H1 (cell line): ENCODE measurements at places on chromosomes 13 and 19.

- DNase-seq, result no peak
These were observed 1.0 kb downstream of the C19orf73 start for GRCh38 chr19:49117677-49118564.

GRCh38 chr13:114082849-114083645 is 49.4 kb downstream of the RASA3 start:
- no peak for DNase-seq

- DNase-seq, result no peak
These were observed 616 bp downstream of the CDX2 start for GRCh38 chr13:27968316-27969081.

GRCh38 chr19:30391052-30391451 is 18.9 kb downstream of the ZNF536 start:
- DNase-seq, result no peak

DNA sequence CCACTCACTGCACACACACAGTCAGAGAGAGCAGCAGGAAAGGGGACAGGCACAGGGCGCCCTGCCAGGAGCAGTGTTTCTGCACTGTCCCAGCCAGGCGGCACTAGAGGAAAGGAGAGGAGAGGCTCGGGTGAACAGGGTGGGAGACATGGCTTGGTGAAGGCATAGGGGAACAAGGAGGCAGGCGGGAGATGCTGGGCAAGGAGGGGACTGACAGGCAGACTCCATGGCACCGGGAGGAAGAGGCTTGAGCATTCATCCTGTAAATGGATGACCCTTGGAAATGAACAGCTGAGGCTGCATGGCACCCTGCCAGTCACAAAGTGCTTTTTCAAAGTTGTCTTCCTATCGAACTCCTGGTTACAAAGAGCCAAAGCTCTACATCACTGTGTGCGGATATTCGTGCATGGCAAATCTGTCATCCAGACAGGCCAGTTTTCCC is 22.4 kb downstream of the MED26 start:
- DNase-seq, result no peak

- DNase-seq, result no peak
These were observed 44.5 kb downstream of the ACTN4 start for GRCh38 chr19:38691938-38692457.

DNA sequence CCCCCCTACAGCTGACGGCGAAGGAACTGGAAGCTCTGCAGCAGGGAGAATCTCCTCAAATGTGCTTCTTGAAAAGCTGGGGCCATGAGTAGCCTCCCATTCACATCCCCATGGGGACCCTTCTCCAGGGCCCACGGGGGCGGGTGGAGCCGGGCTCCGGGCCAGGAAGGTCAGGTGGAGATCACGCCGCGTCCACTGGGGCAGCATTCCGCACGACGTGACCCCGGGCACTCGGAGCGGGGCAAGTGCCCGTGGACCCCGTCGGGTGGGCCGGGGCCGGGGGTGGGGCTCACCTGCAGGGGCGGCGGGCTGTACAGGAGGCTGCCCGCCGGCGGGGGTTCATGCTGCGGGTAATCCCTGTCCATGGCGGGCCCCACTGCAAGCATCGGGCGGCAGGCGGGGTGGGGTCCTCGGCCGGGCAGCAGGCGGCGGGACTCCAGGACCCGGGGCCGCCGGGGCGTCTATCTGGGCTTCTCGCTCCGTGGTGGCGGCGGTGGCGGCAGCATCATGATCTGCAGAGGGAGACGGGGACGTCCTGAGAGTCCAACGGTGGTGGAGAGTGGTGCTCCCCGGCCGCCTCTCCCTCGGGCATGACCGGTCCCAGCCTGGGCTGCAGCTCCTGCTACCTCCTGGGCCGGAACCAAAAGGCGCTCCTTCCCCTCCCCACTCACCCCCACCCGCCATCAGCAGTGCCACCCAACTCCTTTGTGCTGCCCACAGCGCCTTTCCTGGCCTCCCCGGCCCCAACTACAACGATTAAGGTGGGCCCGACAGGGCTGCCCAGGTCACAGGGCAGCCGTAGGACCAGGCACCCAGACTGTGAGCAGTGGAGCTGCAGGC is 20.0 kb downstream of the SBNO2 start:
- DNase-seq, result no peak

DNA sequence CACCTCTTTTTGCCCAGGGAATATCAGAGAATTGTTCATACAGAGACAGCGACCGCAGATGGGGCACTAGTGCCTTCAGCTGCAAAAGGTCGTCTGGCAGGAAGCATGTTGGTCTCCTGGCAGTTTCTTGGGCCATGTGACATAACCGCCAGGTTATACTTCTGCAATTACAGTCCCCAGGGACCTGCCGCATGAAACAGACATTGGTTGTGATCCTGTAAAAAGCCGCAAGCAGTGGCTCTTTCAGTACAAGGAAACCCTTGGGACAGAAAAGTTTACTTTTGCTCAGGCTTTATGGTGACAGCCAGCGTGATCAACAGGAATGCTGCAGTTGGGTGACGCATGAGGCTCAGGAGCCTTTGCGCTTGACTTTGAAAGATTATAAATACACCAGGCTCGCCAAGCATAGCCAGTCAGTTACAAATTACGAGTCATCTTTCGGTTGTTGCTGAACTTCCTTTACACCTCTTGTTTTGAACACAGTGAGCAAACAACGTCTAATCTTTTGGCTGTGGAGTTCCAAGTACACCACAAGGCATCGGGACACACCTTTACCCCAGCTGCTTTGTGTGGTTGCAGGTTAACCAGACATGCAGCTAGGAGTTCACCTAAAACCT is 50.5 kb upstream of the UBE2L5 start:
- no peak for DNase-seq

GRCh38 chr19:48745208-48745995 is 1.3 kb downstream of the IZUMO1 start:
- DNase-seq, result peak; percentile 72

- DNase-seq, result no peak
These were observed 433.9 kb downstream of the GPC6 start for GRCh38 chr13:93660391-93661063.

GRCh38 chr19:8046569-8047165 is 5.9 kb upstream of the CCL25 start:
- no peak for DNase-seq

- no peak for DNase-seq
These were observed 27.8 kb downstream of the CARM1 start for GRCh38 chr19:10899151-10899653.

DNA sequence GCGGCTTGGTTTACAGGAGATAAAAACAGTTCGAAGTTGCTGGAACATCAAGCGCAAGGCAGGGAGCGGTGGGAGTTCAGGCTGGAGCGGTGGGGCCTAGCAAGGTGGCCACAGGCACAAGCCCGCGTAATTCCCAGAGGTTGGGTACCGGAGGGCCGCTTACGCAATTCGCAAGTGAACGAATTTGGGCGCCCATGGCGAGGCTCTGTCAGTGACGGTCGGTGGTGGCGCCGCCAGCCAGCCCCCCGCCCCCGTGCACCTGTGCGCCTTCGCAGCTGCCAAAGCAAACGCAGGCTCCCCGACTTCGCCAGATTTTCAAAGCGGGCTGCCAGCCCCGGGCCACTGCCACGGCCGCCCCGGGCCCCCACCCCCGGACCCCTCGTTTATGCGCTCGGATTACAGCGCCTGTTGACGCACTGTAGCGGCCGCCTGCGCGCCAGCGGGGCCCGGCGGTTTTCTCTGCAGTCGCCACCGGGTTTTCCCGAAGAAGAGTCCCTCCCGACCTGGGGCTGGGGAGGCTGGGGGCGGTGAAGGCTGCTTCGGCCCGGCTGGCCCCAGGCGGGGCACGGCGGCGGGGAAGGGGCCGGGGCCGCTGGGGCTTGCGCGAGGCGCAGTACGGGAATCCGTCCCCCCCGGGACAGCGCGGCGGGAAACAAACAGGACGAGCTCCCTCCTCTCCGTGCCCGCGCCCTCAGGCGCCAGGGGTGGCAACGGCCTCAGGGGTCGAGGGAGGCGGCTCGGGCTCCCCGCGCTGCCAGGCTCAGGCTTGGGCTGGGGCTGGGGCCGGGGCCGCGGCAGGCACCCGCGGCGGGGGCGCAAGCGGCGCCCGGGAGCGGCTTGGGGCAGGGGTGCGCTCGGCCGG is 709 bp downstream of the N4BP2L1 start:
- peak; percentile 82 for DNase-seq

- DNase-seq, result peak; percentile 29
These were observed 610.9 kb upstream of the PCDH9 start for GRCh38 chr13:67841071-67841470.

GRCh38 chr19:3411636-3412035 is 45.3 kb downstream of the NFIC start:
- DNase-seq, result no peak

DNA sequence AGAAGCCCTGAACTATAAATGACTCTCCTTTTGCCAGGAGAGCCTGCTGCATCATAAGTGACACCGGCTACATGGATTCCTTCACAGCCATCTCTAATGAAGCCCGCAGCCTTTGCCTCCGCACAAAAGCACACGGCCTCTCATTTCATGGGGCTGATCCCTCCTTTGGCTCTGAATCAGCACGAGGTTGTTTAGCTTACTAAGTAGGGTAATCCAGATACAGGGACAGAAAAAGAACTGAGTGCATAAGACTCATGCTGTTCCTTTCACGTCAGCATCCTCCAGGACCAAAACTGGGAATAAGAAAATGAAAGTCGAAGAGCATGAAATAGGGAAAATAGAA is 136.3 kb downstream of the DCT start:
- no peak for DNase-seq
